ENCODE measurements at places on chromosomes 4 and X.

GRCh38 chrX:151870602-151871001 lies 42.1 kb upstream of the MAGEA4 start:
- DNase-seq, result no peak

DNA sequence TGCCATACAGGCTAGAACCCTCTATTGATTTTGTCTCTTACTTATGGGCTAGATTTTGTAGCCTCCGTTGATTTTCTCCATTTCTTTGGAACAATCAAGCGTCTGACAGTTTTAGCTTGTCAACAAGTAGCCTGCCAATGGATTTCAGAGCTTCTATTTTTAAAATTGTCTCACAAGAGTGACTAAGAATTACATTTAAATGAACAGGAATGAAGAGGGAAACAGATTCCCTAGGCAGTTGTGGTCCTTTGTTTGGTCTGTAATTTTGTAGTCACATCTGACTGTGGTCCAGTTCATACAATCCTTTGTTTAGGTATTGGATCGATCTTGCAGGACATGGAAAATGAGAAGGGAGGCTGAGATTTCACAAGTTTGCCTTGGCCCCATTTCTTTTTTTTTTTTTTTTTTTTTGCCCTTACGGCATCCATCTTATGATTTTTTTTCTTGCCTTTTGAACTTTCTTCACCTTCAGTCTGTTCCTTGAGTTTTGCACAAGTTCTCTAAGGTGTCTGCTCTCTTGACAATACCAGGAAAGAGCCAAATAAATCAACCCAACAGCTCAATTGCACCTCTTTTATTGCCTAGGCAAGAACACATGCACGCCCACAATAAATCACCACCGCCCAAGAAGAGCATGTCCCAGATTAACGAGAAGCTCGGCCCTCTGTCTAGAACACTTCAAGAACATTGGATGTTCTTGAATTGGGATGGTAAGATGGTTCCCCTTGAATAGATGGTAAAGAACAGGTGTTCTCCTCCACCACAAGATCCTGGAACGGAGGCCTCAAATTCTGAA lies 86.5 kb upstream of the EGFL6 start:
- DNase-seq, result no peak

GRCh38 chr4:85030156-85030555 lies 63.7 kb upstream of the WDFY3 start:
- DNase-seq, result no peak

DNA sequence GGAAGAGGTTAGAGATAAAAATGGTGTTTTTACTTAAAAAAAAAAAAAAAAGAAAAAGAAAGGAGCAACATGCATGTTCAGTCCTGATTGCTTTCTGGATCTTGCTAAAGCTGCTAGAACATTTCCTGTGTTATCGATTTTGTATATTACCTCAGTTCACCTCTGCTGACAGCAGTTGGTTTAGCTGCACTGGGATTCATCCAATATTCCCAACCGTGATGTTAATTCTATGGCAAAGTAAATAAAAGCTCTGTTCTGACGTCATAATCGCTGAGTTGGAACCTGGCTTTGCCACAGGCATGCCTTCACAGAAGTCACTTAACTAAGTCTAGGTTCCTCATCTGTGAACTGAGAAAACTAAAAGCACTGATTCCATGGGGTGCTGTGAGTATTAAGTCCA lies 90.7 kb upstream of the SORBS2 start:
- no peak for DNase-seq

- DNase-seq, result no peak
Observed at GRCh38 chr4:101948951-101949350, 158.4 kb downstream of the BANK1 start.

- no peak for DNase-seq
Observed at GRCh38 chrX:96771486-96771885, 86.8 kb downstream of the DIAPH2 start.

DNA sequence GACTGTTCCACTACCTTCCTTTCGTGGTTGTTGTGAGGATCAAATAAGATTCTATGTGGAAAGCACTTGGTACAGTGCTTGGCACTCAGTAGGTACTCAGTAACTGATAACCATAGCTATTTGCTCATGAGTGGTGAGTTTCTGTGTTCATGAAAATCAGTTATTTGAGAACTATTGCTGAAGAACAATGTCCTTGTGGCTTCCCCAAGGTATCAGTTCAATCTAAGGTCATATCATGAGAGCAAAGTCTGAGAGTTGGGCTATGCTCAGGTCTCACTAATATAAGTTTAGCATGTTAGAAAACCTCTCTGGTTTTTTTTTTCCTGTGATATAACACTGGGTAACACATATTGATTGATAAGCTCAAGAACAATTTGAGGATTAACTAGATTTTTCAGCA lies 147.8 kb downstream of the GRIA3 start:
- no peak for DNase-seq

DNA sequence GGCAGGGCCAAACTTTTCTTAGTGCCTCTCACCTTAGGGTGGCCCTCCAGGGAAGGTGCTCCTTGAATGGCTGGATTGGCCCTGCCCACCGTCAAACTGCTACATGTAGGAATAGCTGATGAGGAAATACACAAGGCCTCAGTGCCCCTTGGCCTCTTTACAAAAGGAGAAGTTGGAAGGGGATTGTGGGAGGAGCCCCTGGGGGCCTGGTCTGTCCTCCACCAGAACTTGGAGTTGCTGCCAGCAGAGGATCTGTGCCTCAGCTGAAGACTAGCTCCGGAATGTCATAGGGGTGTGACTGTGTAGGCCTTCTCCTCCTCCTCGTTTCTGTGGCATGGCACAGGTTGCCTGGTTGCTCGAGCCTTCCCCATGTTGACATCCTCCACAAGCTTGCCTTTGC lies 142.7 kb downstream of the AMMECR1 start:
- DNase-seq, result no peak

DNA sequence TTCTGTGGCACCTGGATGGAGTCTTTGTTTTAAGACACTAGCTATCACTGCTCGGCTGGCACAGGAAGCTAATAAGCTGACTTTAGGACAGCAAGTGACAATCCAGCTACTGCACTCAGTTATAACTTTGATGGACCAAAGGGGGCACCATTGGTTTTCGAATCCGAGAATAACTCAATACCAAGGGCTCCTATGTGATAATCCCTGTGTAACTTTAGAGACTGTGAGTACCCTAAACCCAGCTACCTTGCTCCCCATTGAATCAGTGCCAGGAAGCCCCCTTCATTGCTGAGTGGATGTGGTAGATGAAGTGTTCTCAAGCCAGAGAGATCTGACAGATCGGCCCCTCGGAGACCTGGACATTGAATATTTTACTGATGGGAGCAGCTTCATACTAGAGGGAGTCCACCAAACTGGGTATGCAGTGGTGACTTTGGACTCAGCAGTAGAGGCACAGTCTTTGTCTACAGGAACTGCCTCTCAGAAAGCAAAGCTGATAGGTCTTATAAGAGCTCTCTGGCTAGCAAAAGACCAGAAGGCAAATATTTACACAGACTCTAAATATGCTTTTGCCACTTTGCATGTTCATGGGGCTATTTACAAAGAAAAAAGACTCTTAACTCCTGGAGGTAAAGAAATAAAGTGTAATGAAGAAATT lies 35.5 kb upstream of the UGT2B7 start:
- DNase-seq, result peak; percentile 69

DNA sequence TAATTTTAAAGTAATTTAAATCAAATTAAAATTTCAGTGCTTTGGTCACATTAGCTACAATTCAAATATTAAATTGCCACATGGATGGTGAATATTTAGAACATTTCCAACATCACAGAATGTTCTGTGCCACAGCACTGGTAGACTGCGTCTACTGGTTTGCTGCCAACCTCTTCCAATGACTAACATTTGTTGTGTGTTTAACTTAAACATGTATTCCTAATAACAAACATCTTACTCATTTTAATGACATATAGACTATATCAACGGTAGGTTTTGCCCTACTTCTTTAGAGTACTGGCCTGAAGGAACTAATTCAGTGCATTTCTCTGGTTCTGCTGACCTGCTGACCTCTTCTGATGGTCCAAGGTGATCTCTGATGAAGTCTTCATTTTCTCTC lies 157.6 kb downstream of the DCK start:
- DNase-seq, result no peak

DNA sequence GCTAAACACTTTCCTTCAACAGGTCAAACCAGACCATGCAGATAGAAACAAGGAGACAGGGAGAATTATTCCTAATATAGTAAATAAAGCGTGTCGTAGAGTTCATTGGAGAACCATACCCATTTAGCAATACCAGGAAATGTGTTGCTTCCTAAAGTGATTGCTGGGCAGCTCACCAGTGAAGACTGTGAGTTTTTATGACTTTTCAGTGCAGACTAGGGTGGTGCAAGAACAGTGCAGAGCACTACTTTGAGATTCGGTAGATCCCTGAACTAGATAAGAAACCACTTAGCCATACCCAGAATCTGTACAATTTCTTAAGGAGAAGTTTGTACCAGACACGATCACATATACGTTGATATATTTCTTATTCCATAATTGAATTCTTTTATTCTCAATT lies 87.4 kb downstream of the EMCN start:
- no peak for DNase-seq

DNA sequence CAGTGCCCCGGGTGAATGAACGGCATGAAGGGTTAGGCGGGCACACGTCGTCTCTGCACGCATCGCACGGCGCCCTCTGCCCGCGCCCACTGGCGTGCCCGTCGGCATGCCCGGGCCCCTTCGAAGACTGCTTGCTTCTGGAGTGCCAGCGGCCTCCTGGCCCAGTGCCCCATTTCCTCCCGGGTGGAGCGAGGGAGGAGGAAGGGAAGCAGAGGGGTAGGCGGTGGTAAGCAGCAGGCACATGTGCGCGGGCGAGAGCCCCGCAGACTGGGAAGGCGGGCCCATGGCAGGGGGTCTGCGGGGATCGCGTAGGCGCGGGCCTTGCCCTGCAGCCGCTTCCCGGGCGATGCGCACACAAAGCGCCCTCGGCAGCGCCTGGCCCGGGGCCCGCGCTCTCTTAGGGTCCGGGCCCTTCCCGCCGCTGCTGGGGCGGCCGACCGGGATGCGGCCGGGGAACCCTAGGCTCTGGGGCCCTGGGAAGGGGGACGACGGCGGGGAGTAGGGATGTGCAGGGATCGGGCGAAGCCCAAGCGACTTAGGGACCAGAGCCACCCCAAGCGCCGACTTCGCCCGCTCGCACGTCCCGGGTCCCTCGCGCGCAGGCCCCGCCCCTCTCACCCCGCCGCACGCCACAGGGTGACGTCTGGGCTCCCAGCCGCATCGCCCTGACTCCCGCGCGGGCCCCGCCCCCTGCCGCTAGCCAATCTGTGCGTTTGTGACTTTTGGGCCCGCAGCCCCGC lies 866 bp upstream of the EMD start:
- peak; percentile 35 for DNase-seq

GRCh38 chrX:9912351-9913145 lies 54.6 kb upstream of the CLDN34 start:
- no peak for DNase-seq

DNA sequence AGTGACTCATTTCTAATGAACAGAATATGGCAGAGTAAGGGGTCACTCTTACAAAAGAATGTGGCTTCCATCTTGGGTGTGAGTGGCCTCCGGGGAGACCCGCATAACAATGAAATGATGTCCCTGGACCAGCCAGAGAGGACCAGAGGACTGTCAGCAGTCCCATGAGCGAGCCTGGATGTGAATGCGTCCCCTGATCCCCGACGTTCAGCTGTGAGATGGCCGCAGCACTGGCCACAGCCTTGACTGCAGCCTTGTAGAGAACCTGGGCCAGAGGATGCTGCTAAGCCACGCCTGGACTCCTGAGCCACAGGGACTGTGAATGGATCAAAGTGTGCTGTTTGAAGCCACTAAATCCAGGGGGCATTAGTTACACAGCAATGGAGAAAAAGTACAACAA lies 53.8 kb downstream of the MTNR1A start:
- DNase-seq, result no peak

GRCh38 chr4:6914448-6914847 lies 4.8 kb downstream of the TBC1D14 start:
- DNase-seq, result no peak

- DNase-seq, result no peak
Observed at GRCh38 chr4:182978152-182978827, 61.1 kb upstream of the DCTD start.

GRCh38 chr4:16160457-16160856 lies 65.8 kb downstream of the TAPT1 start:
- no peak for DNase-seq

DNA sequence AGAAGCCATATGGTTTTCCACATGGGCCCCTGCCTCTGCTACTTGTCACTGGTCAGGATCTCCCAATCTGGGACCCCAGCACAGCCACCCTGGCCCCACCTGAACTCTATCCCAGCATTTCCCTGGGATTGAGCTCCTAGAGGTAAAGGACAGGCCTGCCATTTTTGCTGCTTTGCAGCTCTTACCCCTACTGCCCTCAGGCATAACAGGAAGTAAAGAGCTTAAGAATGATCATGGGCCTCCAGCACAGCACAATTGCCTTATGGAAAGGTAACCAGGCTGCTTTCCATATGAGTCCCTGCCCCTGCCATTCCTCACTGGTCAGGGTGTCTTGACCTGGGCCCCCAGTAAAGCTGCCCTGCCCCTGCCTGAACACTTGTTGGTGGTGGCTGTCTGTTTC lies 254.9 kb upstream of the ZCCHC13 start:
- peak; percentile 1 for DNase-seq

DNA sequence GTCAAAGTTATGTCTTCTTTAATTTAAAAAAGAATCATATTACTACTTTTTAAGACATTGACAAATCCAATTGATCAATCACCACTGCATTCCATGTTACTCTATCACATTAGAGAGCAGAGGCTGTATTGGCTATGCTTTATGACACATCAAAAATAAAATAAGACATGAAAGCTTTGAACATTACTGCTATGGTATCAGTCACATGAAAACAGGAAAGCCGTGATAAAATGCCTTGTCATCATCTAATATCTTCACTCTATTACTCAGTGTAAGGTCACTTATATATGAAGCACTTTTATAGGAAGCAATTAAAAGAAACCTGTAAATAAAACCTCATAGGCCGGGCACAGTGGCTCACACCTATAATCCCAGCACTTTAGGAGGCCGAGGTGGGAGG lies 27.7 kb upstream of the CEP135 start:
- no peak for DNase-seq

DNA sequence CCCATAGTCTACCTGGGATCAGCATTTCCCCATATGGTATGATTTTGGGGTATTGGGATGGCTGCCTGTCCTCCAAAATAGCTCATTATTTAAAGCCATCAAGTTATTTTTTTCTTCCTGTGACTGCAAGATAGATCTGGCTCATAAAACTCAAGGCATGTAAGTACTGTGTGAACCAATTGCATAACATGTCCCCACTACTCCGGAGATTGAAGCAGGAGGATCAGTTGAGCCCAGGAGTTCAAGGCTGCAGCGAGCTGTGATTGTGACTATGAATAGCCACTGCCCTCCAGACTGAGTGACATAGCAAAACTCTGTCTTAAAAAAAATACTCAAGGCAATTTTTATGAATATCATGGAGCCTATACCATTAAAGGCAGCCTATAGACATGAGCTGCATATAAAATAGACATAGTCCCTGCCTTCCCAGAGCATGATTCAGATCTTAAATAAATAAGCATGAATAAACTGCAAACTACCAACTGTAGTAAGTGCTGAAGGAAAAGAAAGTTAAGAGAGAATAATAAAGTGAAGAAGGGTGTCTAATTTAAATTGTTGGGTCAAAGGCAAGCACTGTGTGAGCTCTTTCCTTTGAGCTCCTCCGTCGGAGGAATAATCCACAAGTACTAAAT lies 16.9 kb upstream of the MMAA start:
- no peak for DNase-seq

Data from SK-MEL-5 (cell line).